Amniotic epithelial cell (primary cell): ENCODE measurements at places on chromosomes 7 and 10.

- peak; percentile 86 for DNase-seq
Observed at GRCh38 chr10:110411047-110411410, 86.7 kb upstream of the DUSP5 start.

- no peak for DNase-seq
Observed at GRCh38 chr7:71112436-71112835, 19.5 kb upstream of the GALNT17 start.

DNA sequence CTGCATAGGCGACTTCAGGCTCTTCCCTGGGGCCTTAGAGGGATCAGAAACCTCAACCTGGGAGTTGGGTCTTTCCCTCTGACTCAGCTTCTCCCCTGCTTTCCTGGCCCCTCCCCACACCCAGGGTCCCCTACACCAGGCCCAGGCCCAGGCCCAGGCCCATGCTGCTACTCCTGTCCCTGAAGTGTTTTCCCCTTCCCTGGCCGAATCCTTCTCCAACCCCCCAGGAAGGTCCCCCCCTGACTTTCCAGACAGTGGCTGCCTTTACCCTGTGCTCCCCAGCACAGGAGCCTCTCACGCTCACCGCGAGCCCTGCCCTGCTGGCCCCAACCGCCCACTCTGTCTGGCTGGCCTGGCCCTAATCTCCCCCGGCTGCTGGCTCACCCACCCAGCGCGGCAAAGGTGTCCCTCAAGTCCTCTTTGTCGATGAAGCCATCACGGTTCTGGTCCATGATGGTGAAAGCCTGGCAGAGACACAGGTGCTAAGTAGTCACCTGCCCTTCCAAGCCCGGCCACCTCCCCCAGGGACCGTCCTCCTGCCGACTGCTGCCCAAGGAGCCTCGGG lies 6.4 kb downstream of the MYL10 start:
- DNase-seq, result no peak

DNA sequence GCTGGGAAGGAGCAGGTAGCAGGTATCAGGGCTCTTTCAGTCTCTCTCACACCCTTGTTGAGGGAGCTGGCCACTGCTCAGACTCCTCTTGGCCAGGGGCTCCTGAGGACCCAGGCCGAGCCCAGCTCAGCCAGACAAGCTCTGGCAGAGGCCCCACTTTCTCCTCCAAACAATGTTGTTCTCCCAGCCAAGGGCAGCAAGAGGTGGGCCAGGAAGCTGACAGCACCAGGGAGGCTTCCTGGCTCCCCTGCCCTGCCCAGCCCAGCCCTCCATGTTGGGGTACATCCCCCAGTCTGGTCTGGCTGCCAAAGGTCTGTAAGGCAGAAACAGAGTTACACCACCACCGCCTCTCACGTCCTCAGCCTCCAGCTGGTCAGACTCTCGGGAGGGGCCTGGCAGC lies 33.9 kb upstream of the COL13A1 start:
- DNase-seq, result no peak

DNA sequence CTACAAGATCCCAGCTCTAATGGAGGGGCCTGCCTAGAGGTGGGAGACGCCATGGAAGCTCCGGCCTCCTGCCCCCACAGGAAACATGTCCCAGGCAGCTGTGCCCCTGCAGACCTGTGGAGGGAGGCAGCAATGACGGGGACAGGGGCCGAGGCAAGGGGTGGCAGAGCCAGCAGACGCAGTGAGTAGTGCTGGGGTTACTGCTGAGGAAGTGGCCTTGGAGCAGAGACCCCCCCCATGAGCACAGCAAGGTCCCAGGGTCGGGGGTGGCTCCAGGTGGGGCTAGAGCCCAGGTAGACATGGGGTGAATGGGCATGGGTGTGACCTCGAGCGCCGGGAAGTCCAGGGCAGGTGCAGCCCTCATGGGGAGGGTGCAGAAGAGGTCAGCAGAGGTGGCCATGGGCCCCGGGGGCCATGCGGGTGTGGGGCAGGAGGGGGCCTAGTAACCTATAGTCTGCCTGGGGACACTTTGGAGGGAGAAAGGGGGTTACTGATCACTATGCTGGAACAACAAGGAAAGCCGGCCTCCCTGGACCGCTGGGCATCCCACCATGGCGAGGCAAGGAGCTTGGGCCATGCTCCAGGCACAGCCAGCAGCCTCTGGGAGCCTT lies 45.5 kb downstream of the JAKMIP3 start:
- no peak for DNase-seq

DNA sequence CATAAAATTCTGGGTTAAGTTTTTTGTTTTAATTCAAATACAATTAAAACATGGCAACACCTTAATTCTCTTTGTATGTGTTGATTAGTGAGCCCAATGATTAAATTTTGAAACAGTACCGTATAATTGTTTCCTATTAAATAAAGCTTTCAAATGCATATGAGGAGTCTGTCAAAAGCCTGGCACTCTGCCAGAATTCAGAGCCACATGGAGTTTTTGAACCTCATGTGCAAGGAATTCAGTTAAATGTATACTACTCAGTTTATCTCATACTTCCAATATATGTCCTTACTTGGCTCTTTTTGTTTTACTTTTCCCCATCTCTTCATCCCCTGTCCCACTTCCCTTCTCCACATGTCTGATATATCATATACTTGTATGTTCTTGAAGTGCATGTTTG lies 165.6 kb upstream of the FAM3C start:
- no peak for DNase-seq

- no peak for DNase-seq
Observed at GRCh38 chr7:133196856-133197612, 55.8 kb upstream of the EXOC4 start.

DNA sequence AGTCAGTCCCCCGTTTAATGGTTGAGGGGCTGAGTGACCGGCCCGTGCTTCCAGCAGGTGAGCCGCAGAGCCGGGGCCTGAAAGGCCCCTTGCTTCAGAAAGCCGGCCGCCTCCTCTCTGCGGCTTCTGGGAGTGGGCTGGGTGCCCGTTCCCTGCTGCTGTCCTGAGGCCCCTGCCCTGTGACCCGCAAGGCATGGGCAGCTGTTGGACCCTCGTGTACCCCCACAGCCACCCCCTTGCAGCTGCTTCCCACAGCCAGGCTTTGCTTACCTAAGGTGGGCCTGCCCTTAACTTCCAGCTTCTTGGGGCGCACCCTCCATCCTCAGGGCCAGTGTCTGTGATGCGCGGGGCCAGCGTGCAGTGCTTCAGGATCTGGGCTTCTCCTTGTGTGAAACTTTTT lies 26.6 kb downstream of the PFKFB3 start:
- DNase-seq, result no peak

DNA sequence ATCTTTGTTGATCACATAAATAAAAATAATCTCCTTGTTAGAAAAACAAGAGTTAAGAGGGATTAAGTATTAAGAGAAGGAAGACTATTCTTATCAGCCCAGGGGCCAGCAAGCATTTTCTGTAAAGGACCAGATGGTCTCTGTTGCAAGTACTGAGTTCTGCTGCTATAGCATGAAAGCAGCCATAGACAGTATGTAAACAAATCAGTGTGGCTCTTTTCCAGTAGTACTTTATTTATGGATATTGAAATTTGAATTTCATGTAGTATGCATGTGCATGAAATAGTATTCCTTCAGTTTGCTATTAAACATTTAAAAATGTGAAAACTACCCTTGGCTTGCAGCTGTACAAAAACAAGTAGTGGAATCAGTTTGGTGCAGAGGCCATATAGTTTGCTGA lies 81.7 kb downstream of the STK31 start:
- peak; percentile 2 for DNase-seq

- no peak for DNase-seq
Observed at GRCh38 chr10:47442351-47442750, 41.6 kb downstream of the ANXA8 start.

- DNase-seq, result no peak
Observed at GRCh38 chr7:1340031-1340430, 107.4 kb downstream of the UNCX start.

DNA sequence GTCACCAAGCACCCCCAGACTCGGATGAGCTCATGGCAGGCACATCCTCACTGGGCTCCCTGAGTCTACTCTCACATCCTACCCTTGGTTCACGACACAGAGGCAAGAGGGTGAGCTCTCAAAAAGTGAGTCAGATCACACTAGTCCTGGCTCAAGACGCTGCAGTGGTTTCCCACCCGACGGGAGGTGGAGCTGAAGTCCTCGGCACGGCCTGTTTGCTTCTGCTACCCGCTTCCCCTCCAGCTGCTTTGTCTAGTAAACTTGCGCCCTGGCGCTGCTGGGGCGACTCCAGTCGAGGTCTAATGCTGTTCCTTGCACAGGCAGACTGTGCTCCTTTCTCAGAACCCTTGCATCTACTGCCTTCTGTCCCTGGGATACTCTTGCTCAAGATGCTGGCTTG lies 13.5 kb upstream of the SFMBT2 start:
- DNase-seq, result no peak

GRCh38 chr7:107998660-107999480 lies 4.1 kb downstream of the LAMB1 start:
- DNase-seq, result peak; percentile 66

DNA sequence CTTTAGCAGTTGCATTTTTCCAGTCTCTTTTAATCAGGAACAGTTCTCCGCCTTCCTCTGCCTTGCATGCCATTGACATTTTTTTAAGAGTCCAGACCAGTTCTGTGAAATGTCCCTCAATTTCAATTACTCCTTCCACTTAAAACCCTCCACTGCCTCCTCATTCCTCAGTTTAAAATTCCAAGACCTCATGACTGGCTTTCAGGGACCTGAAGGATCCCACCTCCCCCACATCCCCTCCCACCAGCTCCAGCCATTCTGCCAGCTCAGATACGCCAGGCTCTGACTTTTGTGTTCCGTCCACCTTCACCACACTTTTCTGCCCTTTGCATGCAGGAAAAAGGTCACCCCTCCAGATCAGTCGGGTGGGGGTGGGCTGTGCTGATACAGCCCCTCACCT lies 8.7 kb downstream of the TNRC18 start:
- peak; percentile 45 for DNase-seq

DNA sequence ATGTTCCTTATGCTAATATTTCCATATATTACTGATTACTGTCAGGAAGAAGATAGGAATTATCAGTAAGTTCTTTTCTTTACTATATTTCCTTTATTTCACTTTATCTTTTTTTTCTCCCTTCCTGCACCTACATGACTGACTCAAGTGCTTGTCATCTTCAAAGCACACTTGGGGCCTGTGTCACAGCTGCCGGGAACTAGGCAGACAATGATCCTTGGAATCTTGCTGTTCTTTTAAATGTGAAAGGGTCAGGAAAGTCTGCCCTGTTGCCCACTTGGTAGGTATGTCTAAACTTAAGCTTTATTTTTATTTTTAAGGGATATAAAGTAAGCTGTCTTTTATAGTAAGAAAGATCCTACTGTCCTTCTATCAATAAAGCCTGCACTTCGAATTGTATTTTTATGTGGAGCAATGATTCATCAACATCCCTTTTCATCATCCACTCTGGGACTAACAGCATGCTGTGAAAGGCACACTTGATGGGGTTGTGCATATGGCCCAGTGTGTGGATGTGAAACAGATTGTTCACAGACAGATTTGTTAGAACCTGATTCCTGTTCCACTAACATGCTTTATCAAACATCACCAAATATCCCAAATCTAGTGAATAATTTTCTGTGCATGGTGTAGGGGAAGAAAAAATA lies 556.9 kb downstream of the DNAJB9 start:
- no peak for DNase-seq

DNA sequence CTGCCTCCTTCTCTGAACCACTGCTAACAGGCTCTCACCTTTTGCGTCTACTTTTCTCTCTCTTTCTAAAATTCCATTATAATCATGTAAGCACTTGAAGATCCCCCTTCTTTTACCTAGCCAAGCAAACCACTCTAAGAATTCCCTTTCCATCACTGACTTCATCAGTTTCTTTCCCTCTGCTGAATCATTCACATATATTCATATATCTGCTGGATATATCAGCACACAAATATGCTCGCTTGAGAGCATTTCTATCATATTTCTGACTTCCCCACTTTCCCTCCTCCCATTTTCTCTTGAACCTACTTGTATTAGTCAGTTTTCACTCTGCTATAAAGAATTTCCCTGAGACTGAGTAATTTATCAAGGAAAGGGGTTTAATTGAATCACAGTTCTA lies 84.2 kb upstream of the LRRN3 start:
- peak; percentile 55 for DNase-seq

GRCh38 chr10:113411456-113411855 lies 141.4 kb upstream of the HABP2 start:
- no peak for DNase-seq

GRCh38 chr7:152663931-152664330 lies 12.0 kb downstream of the XRCC2 start:
- no peak for DNase-seq

- DNase-seq, result peak; percentile 38
Observed at GRCh38 chr10:91798649-91799611, 704 bp downstream of the TNKS2 start.

DNA sequence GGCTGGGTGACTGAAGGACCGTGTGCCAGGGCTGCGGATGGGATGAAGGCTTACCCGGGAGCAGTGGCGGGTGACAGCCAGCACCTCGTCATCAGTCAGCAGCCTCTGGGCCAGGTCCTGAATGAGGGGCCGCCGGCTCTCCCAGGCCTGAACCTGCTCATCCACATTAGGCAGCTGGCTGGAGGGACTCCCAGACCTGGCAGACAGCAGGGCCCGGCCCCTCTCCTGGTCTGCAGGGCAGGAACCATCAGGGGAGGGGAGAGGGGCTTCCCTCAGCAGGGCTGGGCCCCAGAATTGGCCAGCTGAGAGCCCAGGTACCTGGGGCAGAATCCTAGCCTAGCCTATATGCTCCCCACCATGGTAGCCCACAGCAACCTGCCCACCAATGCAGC lies 15.4 kb downstream of the PDZD7 start:
- no peak for DNase-seq

DNA sequence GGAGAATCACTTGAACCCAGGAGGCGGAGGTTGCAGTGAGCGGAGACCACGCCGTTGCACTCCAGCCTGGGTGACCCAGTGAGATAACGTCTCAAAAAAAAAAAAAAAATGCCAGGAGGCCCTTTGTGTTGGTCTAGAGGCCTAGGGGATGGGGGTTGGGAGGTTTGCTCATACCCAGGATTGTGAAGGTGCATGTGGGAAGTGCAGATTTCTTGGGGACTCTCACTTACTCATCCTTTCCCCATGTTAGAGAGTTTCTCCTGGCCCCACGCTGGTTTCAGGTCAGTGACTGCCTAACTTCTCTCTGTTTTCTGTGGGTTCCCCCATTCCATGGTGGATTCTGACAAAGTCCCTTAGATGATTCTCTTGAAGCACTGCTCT lies 471.5 kb upstream of the CNTNAP2 start:
- no peak for DNase-seq

DNA sequence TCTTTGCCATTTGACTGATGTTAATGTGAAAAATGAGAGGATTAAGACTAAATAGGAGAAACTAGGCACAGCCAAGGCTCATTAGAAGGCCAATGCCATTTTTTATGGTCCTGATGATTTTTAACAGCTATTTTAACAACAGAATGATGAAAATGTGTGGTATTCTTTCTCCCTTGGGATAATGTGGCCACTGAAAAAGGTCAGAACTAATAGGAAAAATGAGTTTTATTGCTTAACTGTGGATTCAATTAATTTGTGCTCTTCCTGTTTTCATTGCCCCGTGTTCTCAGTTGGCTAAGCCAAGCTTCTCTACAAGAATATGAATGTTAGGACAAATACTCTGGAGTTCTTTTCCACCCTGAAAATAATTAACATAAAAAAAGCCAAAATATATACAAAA lies 56.6 kb downstream of the BMPER start:
- DNase-seq, result no peak

GRCh38 chr10:12387561-12388210 lies 38.3 kb downstream of the CAMK1D start:
- DNase-seq, result no peak
